ENCODE measurements at places on chromosomes 2 and 18. TPM values are rescaled to one million over a fixed set of nuclear protein-coding genes. Genes with fewer than 3 reads are reported as not detected.

DNA sequence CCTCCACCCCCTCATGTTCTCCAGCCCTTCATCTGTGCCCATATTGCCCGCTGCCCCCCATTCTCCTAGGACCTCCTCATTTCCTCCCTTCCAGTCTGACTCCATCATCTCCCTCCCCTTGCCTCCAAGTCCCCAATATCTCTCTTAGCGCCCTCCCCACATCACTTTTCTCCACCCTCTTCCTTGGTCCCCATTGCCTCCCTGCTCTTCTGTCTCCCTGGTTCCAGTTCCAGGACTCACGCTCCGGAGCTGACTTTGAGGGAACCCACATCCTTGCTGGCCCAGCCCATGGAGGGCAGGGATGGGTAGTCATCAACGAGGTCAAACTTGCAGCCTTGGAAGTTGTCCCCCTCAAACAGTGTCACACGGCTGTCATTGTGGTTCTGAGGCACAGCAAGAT lies 2.6 kb downstream of the CRYBA2 start:
- H3K27me3 ChIP-seq = peaks cover 38% of the 10 kb centered on the region
- no peak overlapping the region for H3K4me3 ChIP-seq
- H3K4me1 ChIP-seq = peaks cover 9% of the 10 kb centered on the region

DNA sequence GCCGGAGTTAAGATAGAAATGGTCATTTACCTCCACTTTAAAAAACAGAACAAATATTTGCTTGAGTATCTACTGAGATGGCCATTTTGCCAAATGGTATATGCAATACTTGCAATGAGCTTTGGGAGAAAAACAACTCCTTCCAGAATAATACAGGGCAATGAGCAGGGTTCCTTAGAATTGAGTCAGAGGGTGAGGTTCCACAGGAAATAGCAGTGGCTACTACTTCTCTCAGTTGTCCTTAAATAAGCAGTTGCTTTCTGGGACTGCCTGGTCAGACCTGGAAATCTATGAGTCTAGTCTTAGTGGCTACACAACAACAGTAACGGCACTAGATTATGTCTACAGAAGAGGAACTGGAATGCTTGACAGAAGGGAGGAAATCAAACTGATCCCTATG lies 80.9 kb upstream of the CCDC85A start:
- H3K36me3 ChIP-seq = no peaks in the 10 kb centered on the region
- H3K27me3 ChIP-seq = no peaks in the 10 kb centered on the region
- no peak for DNase-seq
- H3K27ac ChIP-seq = no peak overlapping the region

Gene AQP4
- not detected for total RNA-seq

GRCh38 chr2:181163139-181163538 lies 182.7 kb downstream of the UBE2E3 start:
- H3K27me3 ChIP-seq = no peaks in the 10 kb centered on the region
- H3K27ac ChIP-seq = no peak overlapping the region
- DNase-seq = no peak
- no peak overlapping the region for H3K4me3 ChIP-seq
- no peaks in the 10 kb centered on the region for H3K4me1 ChIP-seq

- peaks cover 19% of the 10 kb centered on the region for H3K36me3 ChIP-seq
- no peak for DNase-seq
- H3K4me3 ChIP-seq = no peak overlapping the region
These were observed 6.2 kb upstream of the IL1RL2 start for GRCh38 chr2:102180687-102180999.

Gene AQP12A
- total RNA-seq = not detected

Gene XDH
- total RNA-seq = not detected

Gene FOXD4L1
- total RNA-seq = 0.21 TPM

- H3K36me3 ChIP-seq = no peaks in the 10 kb centered on the region
- H3K27me3 ChIP-seq = no peaks in the 10 kb centered on the region
- no peak overlapping the region for H3K4me3 ChIP-seq
- no peak for DNase-seq
These were observed 355.9 kb downstream of the TXNL1 start for GRCh38 chr18:56282234-56283104.

Gene SLC38A11
- 0.85 TPM for total RNA-seq

GRCh38 chr2:150449856-150450255 lies 37.6 kb downstream of the RND3 start:
- H3K36me3 ChIP-seq = no peaks in the 10 kb centered on the region
- H3K27me3 ChIP-seq = no peaks in the 10 kb centered on the region
- DNase-seq = no peak
- no peak overlapping the region for H3K4me3 ChIP-seq
- no peaks in the 10 kb centered on the region for H3K4me1 ChIP-seq
- H3K27ac ChIP-seq = no peak overlapping the region
